Stimulated activated CD4-positive, alpha-beta T cell treated with anti-CD3 and anti-CD28 coated beads, TNF-alpha, amount 100 ng/mL, for 24 hours (primary cell): ENCODE measurements at places on chromosomes 12 and 14.

DNA sequence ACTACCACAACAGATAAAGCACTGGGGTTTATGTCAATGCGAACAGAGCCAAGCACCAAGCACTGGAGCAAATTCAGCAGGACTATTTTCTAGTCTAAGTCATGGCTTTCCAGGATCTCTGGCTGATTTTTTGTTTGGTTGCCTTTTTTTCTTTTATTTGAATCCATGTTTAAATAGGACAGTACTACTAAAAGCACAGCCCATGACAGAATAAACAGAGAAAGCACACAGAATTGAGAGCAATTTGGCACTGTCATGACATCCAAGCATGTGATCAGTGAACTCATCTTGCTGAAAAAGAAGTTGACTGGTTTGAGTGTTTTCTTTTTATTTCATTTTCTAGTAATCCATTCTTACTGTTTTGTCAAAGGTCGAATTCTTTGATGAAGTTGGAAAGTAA is 23.1 kb upstream of the RERG start:
- no peak for DNase-seq

- no peak for DNase-seq
Measured at GRCh38 chr12:46005151-46005797, 14.9 kb upstream of the SCAF11 start.

DNA sequence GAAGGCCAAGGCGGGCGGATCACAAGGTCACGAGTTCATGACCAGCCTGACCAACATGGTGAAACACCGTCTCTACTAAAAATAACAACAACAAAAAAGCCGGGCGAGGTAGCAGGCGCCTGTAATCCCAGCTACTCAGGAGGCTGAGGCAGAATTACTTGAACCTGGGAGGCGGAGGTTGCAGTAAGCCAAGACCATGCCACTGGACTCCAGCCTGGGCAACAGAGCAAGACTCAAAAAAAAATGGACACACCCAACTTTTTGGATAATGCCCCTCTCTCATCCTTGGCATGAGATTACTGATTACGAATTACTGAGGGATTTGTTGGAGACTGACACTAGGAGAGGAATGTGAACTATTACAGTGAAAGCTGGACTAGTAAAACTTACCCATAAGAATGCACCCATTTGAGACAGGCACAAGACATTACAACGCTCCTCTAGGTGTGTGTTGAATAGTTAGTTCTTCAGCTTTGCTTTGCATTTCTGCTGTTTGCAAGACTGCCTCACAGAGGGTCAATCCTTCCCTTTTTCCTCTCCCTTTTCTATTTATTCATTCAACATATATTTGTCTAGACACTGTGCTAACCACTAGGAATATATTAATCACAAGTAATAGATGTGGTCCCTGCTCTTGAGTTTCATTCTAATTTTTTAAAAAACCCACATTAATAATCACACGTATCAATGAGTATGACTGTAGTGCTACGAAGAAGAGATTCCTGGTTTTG is 46.0 kb upstream of the OR5AU1 start:
- DNase-seq: no peak

- DNase-seq: no peak
Measured at GRCh38 chr12:39161465-39162085, 256.2 kb upstream of the CPNE8 start.

GRCh38 chr12:72011374-72011773 is 72.7 kb downstream of the TPH2 start:
- DNase-seq: no peak

DNA sequence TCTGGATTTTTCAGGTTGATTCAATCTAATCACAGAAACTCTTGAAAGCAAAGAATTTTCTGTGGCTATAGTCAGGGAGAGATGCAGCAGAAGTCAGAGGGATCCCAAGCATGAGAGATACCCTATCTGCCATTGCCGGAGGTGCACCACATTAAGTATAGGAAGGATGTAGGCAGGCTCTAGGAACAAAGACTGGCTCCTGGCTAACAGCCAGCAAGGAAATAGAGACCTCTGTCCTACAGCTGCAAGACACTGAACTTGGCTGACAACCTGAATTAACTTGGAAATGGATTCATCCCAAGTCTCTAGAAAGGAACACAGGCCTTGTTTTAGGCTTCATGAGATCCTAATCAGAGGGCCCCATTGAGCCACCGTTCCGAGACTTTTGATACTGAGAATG is 364.9 kb upstream of the FLRT2 start:
- no peak for DNase-seq

DNA sequence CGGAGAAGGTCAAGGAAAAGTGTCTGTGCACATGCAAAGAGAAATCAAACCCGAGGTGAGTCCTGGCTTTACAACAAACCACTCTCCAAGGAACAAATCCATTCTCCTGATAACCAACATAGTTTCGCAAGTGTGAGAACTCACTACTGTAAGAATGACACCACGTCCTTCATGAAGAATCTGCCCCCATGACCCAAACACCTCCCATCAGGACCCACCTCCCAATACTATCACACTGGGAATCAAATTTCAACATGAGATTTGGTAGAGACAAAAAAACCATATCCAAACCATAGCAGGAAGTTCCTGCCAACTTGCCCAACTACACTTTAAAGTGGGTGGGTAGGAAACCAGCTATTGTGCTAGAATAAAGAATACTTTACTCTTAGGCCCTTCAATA is 2.4 kb upstream of the ERC1 start:
- DNase-seq: no peak

DNA sequence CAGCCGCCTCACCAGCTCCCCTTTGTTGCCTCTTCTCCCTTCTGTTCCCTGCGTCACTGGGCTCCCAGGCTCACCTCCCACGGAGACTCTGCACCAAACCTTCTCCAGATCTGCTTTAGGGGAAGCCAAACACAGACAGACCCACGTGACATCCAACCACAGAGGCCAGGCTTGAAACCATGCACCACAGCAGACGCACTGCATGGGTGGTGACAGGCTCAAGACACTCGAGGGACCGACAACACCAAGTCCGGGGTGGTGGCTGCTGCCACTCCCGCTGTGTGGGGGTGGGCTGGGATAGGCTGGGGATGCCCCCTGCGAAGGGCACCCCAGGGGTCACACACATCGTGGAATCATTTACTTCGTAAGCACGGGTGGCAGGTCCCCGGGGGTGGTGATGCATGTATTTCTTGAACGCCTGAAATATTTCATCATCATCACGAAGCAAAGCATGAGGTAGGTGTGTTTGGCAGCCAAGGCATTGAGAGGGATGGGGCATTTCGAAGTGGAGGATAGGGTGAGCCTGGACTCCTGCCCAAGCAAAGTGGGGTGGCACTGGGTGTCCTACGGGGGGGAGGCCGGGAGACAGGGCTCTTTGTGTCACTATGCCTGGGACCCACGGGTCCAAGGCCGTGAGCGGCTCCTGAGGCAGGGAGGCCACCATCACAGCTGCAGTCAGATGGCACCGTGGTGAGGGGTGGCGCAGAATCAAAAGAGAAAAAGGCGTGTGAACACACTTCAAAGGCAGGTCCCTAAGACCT is 66.8 kb upstream of the RFLNA start:
- DNase-seq: no peak

- no peak for DNase-seq
Measured at GRCh38 chr14:86796221-86797074, 1196.5 kb downstream of the GALC start.

GRCh38 chr12:94962670-94963069 is 40.8 kb downstream of the NDUFA12 start:
- no peak for DNase-seq
